ENCODE measurements at places on chromosomes 6 and 20.
A peak's percentile ranks its signal among the peaks of the same experiment; 100 is the strongest.

GRCh38 chr6:63732336-63732735 is 96.7 kb downstream of the PHF3 start:
- no peak for DNase-seq

DNA sequence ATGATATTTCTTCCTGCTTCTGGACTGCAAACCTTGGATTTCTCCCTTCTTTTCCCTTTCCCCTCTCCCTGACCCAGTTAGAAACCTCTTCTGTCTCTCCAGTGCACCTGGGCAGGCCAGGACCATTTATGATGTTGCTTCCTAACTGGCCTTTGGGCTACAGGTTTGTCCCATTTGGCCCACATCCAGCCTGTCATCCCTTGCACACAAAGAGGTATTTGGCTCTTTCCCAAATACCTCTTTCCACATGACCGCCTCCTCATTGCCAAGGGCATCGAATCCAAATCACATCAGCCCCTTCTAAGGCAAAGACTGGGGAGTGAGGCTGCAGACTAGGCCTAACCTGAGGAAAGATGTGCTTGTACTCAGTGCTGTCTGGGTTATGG is 13.6 kb downstream of the FGD2 start:
- DNase-seq, result no peak

DNA sequence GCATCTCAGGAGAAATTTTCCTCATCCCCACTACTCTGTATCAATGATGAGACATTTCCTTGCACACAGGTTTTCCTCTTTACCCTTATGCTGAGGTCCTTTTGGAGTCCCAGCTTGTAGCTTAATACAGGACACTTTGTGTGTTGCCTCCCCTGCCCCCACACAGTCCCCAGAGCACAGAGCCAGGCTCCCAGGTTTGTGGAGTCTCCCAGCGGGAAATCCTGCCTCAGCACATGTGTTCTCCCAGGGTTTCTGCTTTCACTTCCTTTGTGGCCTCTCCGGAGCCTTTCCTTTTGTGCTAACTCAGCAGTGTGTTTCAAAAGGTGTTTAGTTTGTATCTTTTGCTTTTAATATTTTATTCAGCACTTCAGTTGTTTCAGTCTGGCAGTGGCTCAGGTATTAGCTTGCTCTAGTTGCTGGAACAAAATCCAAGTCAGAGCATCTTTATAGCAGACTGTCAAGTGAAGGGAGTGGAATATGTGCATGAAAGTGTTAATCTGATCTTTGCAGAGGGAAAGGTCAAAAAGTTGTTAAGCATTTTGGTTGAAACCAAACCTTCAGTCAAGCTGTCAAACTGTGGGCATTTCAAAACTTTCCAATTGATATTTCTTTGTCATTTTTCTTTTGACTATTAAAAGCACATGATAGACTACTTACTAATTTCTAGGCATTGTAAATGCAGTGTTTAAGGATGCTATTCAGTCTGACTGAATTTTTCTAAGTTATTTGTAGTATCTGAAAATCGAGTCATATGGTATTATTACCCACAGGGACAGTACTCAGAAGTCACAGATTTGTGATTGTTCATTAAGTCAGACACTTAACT is 8.6 kb downstream of the SNX9 start:
- no peak for DNase-seq

DNA sequence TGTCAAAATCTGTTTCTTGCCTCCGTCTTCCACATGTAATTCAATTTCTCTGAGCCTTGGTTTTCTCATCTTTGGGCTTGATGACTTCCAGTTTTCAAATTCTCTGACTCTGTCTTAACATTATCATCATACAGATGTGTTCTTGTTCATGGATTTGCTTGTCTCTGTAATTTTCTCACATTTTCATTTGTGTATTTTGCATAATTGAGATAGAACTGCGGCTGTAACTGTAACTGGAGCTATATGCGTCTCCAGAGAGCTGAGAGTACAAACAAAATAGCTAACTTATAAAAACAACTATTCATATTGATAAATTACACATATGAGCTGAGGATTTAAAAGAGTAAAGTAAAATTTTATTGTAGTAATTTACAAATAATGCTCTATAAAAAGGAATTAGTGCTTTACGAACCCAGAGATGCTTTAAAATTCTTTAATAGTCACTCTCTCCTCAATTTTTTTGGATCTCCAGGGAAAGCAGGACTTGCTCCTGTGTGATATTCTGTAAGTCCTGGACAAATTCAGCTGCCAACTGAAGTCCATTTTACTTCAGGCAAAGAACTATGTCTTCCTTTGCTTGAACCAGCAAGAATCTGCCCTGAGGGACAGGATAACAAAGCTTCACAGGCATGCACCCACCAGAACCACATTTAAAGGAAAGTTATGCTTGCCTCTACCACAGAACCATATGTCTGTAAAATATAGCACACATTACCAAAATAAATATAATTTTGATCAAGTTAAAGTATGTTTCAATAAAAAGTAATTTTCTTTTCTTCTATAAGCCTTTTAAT is 288.3 kb downstream of the KHDC1L start:
- no peak for DNase-seq

DNA sequence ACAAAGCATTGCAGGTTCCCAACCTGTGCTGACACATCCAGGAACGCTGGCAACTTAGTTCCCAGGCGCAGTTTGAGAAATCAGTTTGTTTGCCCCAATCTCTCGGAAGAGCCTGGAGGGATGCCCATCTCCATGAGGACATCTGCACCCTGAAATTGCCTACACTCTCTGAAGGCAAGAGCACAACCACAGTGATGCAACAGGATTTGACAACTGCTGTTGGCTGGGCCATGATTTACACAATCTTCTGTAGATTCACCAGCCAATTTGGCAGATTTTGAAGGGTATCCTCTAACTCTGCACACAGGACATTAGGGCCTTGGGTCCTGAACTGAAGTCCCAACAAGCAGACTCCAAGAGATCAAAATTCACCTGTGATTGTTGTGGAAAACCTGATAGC is 3.4 kb downstream of the APMAP start:
- no peak for DNase-seq

DNA sequence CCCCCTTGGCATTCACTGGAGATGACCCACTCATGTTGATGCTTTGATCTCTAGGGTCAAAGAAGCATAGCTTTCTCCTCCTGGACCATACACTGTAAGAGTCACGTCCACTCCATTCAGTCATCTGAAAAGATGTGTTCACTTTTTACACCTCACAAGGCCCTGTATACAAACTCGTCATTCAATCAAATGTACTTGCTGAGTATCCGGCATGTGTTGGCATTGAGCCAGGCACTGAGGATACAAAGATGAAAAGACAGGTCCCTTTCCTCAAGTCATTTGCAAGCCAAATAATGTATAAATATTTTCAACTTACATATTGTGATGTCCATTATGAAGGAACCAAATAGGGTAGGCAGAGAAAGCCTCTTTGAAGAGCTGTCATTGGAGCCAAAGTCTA is 32.6 kb upstream of the CSNK2A1 start:
- DNase-seq, result no peak

GRCh38 chr6:100257793-100258395 is 206.8 kb downstream of the SIM1 start:
- no peak for DNase-seq

- DNase-seq, result no peak
Observed at GRCh38 chr6:169534039-169534421, 167.8 kb downstream of the WDR27 start.

DNA sequence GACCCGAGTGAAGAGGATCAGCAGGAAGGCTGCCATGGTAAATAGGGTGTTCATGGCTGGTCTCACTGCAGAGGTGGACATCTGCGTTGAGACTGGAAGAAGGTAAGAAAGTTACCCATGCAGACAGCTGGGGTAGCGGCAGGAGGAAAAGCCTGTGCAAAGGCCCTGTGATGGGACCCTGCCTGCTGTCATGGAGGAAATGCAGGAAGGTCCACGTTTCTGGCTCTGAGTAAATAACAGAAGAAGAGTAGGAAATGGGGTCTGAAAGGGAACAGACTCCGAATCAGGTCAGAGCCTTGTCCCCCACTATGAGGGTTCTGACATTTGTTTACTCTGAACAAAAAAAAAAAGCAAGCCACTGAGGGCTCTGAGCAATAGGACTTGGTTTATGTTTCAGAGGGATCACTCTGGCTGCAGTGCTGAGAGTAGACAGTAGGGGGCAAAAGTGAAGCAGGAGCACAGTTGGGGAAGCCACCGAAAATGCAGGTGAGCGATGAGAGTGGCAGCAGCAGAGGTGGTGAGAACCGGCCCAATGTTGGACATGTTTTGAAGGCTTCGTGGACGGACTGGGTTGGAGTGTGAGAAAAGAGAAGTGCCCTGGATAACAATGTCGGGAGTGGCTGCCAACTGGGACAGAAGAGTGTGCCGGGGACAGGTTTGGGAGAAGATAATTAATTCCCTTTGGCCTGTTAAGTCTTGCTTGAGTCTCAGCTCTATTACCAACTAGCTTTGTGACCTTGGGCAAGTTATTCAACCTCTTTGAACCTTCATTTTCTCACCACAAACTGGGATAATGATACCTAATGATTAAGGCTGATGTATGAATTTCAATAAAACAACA is 57.9 kb upstream of the MAP7 start:
- peak; percentile 46 for DNase-seq

- no peak for DNase-seq
Observed at GRCh38 chr6:12968839-12969558, 252.4 kb downstream of the PHACTR1 start.

DNA sequence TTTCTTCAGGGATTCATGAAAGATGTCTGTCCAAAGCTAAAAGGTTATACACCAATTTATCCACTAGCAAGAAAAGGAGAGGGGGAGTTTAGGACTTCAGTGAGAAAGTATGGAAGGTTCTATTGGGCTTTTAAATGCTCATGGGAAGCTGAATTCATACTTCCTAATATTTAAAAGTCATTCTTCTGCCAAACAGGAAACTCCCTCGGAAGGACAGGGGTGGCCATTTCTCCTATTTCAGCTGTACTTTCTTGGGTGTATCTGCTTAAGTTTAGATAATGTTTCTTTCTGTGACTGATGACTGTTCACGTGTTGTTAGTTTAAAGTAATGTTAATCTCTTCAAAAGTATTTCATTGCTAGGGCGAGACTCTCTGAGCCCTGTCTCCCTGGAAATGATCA is 80.5 kb upstream of the IFNGR1 start:
- no peak for DNase-seq

DNA sequence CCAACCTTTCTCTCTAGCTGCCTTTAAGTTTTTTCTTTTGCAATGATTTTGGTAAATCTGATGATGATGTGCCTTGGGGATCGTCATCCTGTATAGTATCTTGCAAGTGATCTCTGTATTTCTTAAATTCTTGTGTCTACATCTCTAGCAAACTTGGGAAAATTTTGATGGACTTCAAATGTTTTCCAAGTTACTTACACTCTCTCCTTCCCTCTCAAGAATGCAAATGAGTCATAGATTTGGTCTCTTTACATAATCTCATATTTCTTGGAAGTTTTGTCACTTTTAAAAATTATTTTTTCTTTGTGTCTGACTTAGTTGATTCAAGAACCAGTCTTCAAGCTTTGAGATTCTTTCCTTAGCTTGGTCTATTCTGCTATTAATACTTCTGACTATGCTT is 176.4 kb downstream of the TBC1D32 start:
- DNase-seq, result no peak

GRCh38 chr6:44049163-44049988 is 77.9 kb downstream of the MRPL14 start:
- DNase-seq, result no peak

GRCh38 chr20:2102585-2103460 is 1.2 kb downstream of the STK35 start:
- DNase-seq, result peak; percentile 74

DNA sequence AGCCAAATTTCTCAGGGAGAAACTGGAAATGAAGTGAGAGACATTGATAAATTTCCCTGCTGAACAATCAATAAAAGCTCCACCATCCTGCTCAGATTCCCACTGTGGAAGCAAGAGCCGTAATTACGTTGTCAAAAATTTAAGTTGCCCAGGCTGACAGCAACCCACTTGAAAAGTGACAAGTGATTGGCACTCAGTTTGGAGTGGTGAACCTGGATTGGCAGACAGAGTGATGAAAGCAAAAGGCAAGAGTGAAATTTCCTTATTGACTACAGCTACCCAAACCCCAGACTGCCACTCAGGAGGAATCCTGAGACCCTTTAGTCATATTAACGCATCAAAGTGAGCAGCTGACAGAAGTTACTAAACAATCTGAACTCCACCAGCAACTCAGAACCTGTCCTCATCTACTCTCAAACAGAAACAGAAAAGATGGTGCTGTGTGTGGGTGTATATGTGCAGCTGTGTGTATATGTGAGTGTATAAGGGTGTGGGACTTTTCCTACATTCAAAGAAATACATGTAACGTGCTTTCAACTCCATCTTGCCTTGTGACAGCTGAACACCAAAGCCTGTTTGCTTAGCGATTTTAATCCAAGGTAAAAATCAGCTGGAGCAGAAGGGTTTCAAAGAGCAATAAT is 157.4 kb downstream of the PKHD1 start:
- no peak for DNase-seq

GRCh38 chr6:74447013-74447412 is 751.0 kb downstream of the CD109 start:
- no peak for DNase-seq

DNA sequence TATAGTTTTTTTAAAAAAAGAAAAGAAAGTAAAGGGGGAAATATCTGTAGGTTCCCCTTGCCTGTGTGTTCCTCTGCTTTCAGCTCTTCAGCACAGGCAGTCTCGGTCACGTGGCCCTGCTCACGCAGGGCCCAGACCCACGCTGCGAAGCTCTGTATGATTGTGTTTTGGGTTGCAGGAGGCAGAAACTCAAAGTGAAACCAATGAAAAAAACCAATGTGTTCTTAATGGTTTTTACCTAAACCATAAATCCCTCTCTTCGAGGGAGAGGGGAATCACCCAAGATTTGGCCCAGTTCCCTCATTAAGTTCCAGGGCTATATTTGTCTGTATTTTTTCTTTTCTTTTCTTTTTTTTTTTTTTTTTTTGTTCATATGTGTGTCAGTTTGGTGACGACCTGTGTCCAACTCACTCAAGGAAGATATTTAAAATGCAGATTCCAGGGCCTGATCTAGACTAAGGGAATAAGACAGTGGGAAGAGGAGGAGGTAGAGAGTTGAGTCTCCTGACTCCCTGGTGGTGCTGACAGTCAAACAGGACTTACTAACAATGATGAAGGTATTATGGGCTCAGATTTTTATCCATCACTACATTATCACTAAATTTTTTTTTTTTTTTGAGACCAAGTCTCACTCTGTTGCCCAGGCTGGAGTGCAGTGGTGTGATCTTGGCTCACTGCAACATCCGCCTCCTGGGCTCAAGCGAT is 33.8 kb upstream of the RREB1 start:
- DNase-seq, result peak; percentile 54

Data from stimulated activated CD4-positive, alpha-beta T cell treated with anti-CD3 and anti-CD28 coated beads, Interleukin-15, amount 100 ng/mL, for 1 hour (primary cell).